ENCODE measurements at places on chromosomes 12 and 14. TPM values are rescaled to one million over a fixed set of nuclear protein-coding genes. Genes with fewer than 3 reads are reported as not detected.

MYO1H gene
- 2.0 TPM for total RNA-seq

RIN3 gene
- total RNA-seq = 19.7 TPM

KRT73 gene
- not detected for total RNA-seq

DNA sequence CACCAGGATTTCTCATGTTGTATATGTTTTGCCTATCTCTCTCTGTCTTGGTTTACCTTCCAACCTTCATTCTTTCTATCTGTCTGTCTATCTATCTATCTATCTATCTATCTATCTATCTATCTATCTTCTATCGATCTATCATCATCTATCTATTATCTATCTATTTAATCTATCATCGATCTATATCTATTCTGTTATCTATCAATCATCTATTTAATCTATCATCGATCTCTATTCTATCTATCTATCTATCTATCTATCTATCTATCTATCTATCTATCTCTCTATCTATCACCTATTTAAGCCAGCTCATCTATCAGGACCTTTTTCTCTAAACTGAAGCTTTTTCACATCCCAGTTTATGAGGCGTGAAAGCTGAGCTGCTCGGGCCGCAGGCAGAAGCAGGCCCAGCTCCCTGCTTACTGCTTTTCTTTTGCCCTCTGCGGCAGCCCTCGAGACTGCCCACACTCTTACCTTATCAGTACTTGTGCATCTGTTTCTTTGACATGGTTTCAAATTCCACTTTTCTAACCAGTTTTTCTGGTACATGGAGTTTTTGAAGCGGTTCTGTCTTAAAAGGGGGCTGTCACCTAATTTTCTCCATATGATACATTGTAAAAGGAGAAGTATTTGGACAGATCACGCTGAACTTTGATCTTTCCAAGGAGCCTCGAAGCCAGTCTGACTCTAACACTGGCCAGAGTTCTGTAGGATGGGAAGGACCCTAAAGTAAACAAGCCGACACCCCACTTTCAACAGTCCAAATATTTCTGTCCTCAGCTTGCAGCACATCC is 44.4 kb upstream of the GSG1 start:
- no peak overlapping the region for H3K4me3 ChIP-seq
- no peaks in the 10 kb centered on the region for H3K36me3 ChIP-seq
- no peaks in the 10 kb centered on the region for H3K4me1 ChIP-seq
- peak overlapping the region; percentile 54 for H3K27ac ChIP-seq

- no peaks in the 10 kb centered on the region for H3K36me3 ChIP-seq
- peak overlapping the region; percentile 43 for H3K27ac ChIP-seq
- no peaks in the 10 kb centered on the region for H3K4me1 ChIP-seq
- no peak overlapping the region for H3K4me3 ChIP-seq
- H3K27me3 ChIP-seq = peaks cover 16% of the 10 kb centered on the region
Measured at GRCh38 chr12:109544955-109545531, 28.3 kb downstream of the MMAB start.

- DNase-seq = no peak
- no peak overlapping the region for H3K27ac ChIP-seq
- no peaks in the 10 kb centered on the region for H3K27me3 ChIP-seq
- no peak overlapping the region for H3K4me3 ChIP-seq
- no peaks in the 10 kb centered on the region for H3K36me3 ChIP-seq
- no peaks in the 10 kb centered on the region for H3K4me1 ChIP-seq
Measured at GRCh38 chr12:89062996-89063395, 289.3 kb downstream of the DUSP6 start.

DNA sequence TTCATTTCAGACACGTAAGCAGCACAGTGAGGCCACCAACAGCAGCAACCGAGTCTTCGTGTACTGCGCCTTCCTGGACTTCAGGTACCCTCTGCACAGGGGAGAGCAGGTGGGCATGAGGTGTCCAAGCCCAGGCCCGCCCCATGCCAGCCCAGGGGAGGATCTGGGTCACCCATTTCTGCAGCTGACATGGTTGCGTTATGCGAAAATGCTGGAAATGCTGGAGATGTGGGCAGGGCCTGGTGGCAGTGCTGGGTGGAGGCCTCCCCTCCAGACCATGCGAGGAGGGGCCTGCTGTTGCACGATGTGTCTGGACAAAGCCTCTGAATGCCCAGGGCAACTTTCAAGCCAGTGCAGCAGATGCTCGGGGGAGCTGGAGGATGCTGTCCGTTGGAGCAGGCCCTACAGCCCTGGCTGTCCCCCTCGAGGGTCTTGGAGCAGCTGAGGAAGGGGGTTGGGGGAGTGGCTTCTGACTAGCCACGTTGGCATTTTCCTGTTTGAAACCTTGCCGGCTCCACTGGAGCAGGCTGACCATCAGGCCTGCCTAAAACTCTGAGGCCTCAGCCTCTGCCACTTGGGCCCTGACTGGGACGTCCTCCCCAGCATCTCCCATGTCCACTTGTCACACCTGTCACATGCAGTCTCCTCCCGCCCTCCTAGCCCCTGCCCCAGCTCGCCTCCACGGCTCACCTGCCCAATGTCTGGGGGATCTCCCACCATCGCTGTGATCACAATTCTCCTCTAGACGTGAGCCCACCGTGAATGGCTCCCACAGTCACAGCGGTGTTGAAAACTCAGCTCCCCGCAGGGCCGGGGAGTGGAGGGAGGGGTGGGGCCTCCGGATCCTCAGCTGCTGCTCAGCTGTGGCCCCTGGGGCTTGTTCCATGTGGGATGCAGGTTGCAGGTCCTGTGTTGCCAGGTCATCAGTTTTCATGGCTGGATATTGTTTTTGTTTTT is 123.4 kb downstream of the ADGRD1 start:
- no peaks in the 10 kb centered on the region for H3K36me3 ChIP-seq
- no peak overlapping the region for H3K27ac ChIP-seq
- DNase-seq = no peak
- no peak overlapping the region for H3K4me3 ChIP-seq
- H3K4me1 ChIP-seq = no peaks in the 10 kb centered on the region
- no peaks in the 10 kb centered on the region for H3K27me3 ChIP-seq

DNA sequence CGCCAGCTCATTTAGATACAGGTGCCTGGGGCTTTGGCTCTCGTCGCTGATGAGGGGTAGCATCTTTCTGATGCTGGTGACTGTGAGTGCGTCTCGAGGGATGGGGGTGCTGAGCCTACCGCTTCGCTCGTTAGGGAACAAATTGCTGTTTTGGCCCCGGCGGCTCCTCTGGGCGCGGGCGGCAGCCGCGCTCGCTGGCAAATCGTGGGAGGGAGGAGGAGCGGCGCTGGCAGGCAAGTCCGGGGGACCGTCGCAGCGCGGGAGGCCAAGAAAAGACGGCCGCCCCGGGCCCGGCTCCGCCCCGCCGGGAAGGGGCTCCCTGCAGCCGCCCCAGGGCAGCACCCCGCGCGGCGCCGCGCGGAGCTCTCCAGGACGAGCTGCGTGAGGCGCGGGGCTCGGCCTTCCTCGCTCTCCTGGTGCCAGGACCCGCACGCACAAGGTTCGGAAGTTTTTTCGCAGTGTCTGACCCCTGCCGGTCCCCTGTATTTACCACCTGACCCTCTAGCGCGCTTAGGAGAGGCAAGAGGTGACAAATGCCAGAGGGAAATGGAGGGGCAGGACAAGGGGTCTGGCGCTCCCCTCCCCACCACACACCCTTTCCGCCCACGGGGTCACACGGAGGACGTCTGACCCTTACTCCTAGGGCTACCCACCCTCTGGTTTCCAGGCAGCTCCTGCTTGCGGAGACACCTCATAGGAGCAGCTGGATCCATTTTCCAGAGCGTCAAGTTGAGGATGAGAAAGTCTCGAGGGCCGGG is 899 bp upstream of the KCNH3 start:
- no peak for DNase-seq
- peaks cover 11% of the 10 kb centered on the region for H3K4me1 ChIP-seq
- no peak overlapping the region for H3K27ac ChIP-seq
- H3K27me3 ChIP-seq = peaks cover 2% of the 10 kb centered on the region

All from breast epithelium (tissue), 4 donors.